ENCODE measurements at places on chromosomes 5 and 9. TPM values are rescaled to one million over a fixed set of nuclear protein-coding genes. Genes with fewer than 3 reads are reported as not detected.

GRCh38 chr5:159097784-159098602 lies 1.7 kb downstream of the EBF1 start:
- peaks cover 4% of the 10 kb centered on the region for H3K4me1 ChIP-seq

DNA sequence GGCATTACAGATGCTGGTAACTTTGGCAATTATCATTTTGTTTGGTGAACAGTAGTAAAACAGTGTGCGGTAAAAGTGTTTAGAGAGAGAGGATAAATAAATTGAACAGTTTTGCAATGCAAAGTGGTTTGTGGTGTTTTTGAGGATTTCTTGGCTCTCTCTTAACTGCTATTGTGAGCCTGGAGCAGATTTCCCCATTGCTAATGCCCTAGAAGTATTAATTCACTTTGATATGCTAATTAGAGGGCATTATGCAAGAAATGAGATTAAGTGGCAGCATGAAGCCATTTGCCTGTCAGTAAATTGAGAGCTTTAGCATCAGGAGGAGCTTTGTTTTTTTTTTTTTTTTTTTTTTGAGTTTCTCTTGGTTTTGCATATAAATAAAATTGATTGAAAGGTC lies 8.2 kb downstream of the PBX3 start:
- no peak overlapping the region for H3K27ac ChIP-seq
- H3K36me3 ChIP-seq: no peaks in the 10 kb centered on the region
- H3K4me3 ChIP-seq: no peak overlapping the region
- H3K4me1 ChIP-seq: peaks cover 15% of the 10 kb centered on the region
- DNase-seq: no peak

GRCh38 chr5:45542421-45542820 lies 153.8 kb downstream of the HCN1 start:
- H3K4me3 ChIP-seq: no peak overlapping the region
- H3K4me1 ChIP-seq: no peaks in the 10 kb centered on the region
- no peak overlapping the region for H3K27ac ChIP-seq
- no peaks in the 10 kb centered on the region for H3K36me3 ChIP-seq
- DNase-seq: no peak

The INSYN2B gene
- 1.7 TPM for total RNA-seq

- H3K4me3 ChIP-seq: no peak overlapping the region
- peak; percentile 80 for DNase-seq
- H3K27ac ChIP-seq: no peak overlapping the region
- H3K4me1 ChIP-seq: no peaks in the 10 kb centered on the region
- peaks cover 3% of the 10 kb centered on the region for H3K27me3 ChIP-seq
- no peaks in the 10 kb centered on the region for H3K36me3 ChIP-seq
Observed at GRCh38 chr9:34984049-34984448, 5.5 kb upstream of the DNAJB5 start.

DNA sequence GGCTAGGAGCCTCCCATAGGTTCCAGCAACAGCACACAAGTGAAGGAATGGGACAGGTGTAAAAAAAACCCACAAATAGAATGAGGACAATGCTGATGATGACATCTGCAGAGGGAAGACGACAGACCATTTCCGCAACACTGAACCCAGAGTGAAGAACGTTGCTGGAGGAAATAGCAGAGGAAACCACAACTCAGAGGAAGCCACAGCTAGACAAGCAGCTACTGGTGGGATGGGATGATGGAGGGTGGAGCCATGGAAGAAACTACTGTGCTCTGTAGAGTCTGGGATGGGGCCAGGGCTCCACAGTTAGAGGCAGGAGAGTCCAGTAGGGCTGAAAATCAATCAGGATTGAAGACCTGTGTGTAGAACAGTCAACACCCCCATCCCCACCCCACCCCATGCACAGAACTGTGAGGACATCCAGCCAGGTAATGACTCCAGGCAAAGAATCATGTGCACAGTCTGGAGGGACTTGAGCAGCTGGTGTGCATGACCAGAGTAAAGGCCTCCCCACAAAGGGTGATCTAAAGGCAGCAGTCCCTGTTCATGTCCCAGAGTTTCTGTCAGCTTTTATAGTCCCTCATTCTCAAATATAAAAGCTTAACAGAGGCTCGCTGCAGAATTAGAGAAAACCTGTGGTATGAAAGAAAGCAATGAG lies 65.2 kb upstream of the SPIN1 start:
- no peaks in the 10 kb centered on the region for H3K4me1 ChIP-seq
- no peaks in the 10 kb centered on the region for H3K27me3 ChIP-seq
- no peak for DNase-seq
- H3K27ac ChIP-seq: no peak overlapping the region
- H3K36me3 ChIP-seq: no peaks in the 10 kb centered on the region

GRCh38 chr9:33329979-33330378 lies 39.7 kb downstream of the NFX1 start:
- H3K4me1 ChIP-seq: peaks cover 8% of the 10 kb centered on the region
- H3K4me3 ChIP-seq: no peak overlapping the region
- H3K27ac ChIP-seq: peak overlapping the region; percentile 87
- no peaks in the 10 kb centered on the region for H3K27me3 ChIP-seq
- peak; percentile 20 for DNase-seq
- H3K36me3 ChIP-seq: no peaks in the 10 kb centered on the region

GRCh38 chr5:151154931-151155774 lies 2.4 kb downstream of the ANXA6 start:
- DNase-seq: no peak
- no peak overlapping the region for H3K4me3 ChIP-seq
- H3K36me3 ChIP-seq: no peaks in the 10 kb centered on the region
- H3K27ac ChIP-seq: peak overlapping the region; percentile 84

GRCh38 chr9:87667164-87667738 lies 58.7 kb upstream of the CTSL start:
- no peaks in the 10 kb centered on the region for H3K4me1 ChIP-seq
- H3K4me3 ChIP-seq: no peak overlapping the region
- no peaks in the 10 kb centered on the region for H3K27me3 ChIP-seq

- peaks cover 8% of the 10 kb centered on the region for H3K4me1 ChIP-seq
- no peaks in the 10 kb centered on the region for H3K27me3 ChIP-seq
- no peak overlapping the region for H3K4me3 ChIP-seq
- H3K36me3 ChIP-seq: no peaks in the 10 kb centered on the region
- no peak overlapping the region for H3K27ac ChIP-seq
Observed at GRCh38 chr5:158054223-158055110, 195.5 kb upstream of the CLINT1 start.

The GFRA3 gene
- total RNA-seq: 1.6 TPM

DNA sequence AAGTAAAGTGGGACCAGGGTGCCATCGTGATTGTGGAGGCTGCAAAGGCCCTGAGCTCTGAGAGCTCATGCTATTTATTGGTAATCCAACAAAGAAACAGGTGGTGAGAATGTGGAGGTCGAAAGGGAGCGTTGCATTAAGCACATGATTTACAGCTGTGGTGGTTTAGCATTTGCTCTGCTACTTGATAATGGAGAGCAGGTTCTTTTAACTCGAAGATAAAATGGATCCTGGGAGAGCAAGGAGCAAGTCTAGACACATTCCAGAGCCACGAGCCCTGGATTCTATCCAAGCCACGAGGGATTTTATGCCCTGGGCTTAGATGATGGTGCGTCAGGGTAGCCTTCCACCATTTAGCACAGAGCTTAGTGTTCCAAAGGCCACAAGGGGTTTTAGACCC lies 1710.1 kb upstream of the CDH9 start:
- H3K27me3 ChIP-seq: no peaks in the 10 kb centered on the region
- H3K27ac ChIP-seq: no peak overlapping the region
- no peak for DNase-seq
- H3K36me3 ChIP-seq: no peaks in the 10 kb centered on the region

- DNase-seq: peak; percentile 68
- H3K27ac ChIP-seq: peak overlapping the region; percentile 39
- no peak overlapping the region for H3K4me3 ChIP-seq
Observed at GRCh38 chr5:58891086-58891970, 308.5 kb downstream of the RAB3C start.

DNA sequence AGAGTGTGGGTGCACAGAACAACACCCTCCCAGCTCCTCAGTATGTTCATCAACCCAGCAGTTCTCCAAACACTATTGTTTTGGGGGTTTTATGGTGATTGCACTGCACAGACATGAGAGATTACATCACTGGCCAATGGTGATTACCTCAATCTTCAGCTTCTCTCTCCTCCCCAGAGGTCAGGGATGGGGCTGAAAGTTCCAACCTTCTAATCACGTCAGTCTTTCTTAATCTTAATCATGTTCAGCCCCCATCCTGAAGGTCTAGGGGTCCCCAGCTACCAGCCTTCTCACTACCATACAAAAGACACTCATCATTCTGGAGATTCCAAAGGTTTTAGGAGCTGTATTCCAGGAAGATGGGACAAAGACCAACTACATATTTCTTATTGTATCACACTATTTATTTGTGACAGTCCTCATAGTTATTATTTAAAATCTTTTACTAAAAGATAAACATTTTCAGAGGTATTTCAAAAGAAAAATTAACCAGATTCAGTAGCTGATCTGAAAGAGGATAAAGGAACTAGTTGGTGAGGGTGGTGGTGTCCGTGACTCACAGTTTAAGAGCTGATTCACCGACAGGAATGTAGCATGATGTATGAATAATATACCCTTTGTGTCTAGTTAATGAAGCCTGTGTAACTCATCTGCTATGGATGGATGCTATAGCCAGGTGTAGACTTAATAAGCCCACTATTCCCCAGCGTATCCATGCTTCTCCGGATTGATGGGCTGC lies 35.6 kb downstream of the RASEF start:
- peak; percentile 30 for DNase-seq
- H3K27ac ChIP-seq: peak overlapping the region; percentile 90
- H3K4me1 ChIP-seq: no peaks in the 10 kb centered on the region

The FST gene
- 15.3 TPM for total RNA-seq

GRCh38 chr5:17182494-17182893 lies 34.9 kb upstream of the BASP1 start:
- no peak overlapping the region for H3K4me3 ChIP-seq
- H3K4me1 ChIP-seq: no peaks in the 10 kb centered on the region
- H3K27ac ChIP-seq: no peak overlapping the region
- H3K36me3 ChIP-seq: no peaks in the 10 kb centered on the region

GRCh38 chr5:113099822-113100221 lies 123.2 kb downstream of the DCP2 start:
- H3K4me1 ChIP-seq: no peaks in the 10 kb centered on the region
- H3K27me3 ChIP-seq: no peaks in the 10 kb centered on the region
- DNase-seq: no peak
- H3K36me3 ChIP-seq: no peaks in the 10 kb centered on the region

DNA sequence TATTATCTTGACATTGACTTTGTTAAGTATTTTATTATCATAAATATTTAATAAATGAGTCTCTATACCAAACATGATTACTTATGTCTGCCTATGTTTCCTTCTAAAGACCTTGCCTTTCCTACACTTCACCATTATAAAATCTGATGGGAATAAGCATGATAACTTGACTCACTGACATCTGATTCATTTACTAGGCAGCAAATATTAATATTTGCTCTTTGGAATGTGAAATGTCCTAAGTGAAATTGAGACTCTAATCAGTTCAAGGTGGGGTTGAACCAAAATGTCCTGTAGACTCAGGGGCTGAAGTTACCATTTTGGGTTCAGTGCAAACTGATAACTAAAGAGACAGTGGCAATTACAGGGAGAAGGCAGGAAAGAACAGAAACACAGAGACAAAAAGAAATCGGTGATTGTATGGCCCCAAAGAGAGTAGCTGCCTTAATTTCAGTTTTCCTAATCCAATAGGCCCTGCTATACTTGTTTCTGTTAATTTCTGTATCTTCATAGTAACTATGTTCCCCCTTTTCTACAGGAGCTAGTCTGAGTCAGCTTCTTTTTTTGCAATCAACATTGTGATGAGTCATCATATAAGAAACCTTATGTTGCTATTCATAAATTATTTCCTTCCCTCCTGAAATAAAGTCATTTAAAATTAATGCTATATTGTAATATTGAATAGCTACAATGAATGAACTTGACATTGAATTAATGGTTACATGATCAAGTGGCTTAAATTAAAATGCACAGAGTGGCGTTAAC lies 296.8 kb downstream of the PDE4D start:
- H3K27me3 ChIP-seq: no peaks in the 10 kb centered on the region
- no peak overlapping the region for H3K27ac ChIP-seq
- no peak for DNase-seq
- no peak overlapping the region for H3K4me3 ChIP-seq
- H3K36me3 ChIP-seq: no peaks in the 10 kb centered on the region
- H3K4me1 ChIP-seq: peaks cover 4% of the 10 kb centered on the region

DNA sequence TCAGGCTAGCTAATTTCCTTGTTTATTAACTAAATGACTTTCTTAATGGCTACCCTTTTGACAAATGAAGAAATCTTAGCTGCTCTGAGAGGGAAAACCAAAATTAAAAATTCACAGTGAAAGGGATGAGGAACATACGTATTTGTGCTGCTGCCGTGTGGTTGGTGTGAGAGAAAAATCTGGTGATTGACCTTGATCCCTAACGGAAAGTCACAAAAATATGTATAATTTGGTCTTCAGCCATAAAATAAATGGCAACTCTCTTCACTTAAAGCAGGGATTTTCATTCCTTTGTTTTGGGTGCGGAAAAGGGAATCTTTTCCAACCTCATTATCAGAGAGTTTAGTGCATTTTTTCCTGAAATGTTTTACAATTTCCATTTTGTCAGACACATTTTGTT lies 40.4 kb downstream of the PAM start:
- H3K27me3 ChIP-seq: no peaks in the 10 kb centered on the region
- H3K4me3 ChIP-seq: no peak overlapping the region
- no peaks in the 10 kb centered on the region for H3K36me3 ChIP-seq
- no peak overlapping the region for H3K27ac ChIP-seq

The CORO2A gene
- 27.1 TPM for total RNA-seq

GRCh38 chr5:143331956-143332355 lies 71.5 kb downstream of the NR3C1 start:
- no peaks in the 10 kb centered on the region for H3K4me1 ChIP-seq
- no peaks in the 10 kb centered on the region for H3K27me3 ChIP-seq
- DNase-seq: no peak
- no peak overlapping the region for H3K4me3 ChIP-seq

GRCh38 chr5:132489871-132490483 lies 596 bp downstream of the IRF1 start:
- H3K4me3 ChIP-seq: peak overlapping the region; percentile 84
- H3K27me3 ChIP-seq: no peaks in the 10 kb centered on the region
- no peaks in the 10 kb centered on the region for H3K36me3 ChIP-seq

The MAMDC4 gene
- 7.9 TPM for total RNA-seq

GRCh38 chr9:138046641-138047301 lies 169.2 kb downstream of the CACNA1B start:
- H3K36me3 ChIP-seq: no peaks in the 10 kb centered on the region
- no peak for DNase-seq
- H3K4me1 ChIP-seq: no peaks in the 10 kb centered on the region

DNA sequence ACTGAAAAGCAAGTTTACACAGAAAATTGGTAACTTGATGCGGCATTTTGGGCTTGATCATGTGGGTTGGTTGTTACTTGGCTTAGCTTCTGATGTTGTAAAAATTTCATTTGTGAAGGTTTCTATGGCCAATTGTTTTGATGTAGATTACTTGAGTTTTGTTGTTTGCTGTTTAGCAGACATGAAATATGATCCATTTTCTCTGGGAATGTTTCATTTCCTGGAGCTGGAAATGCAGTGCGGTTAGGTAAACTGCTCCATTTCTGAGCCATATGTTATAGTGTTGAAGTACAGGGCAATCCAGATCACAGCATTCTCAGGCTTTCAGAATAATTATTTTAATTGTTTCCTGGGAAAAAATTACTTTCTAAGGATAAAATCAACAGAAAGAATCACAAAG lies 396.9 kb downstream of the ENC1 start:
- H3K27ac ChIP-seq: peak overlapping the region; percentile 10
- DNase-seq: no peak
- H3K4me3 ChIP-seq: no peak overlapping the region

The GARIN3 gene
- not detected for total RNA-seq

- no peaks in the 10 kb centered on the region for H3K27me3 ChIP-seq
- DNase-seq: no peak
- no peak overlapping the region for H3K27ac ChIP-seq
- H3K4me3 ChIP-seq: no peak overlapping the region
- H3K4me1 ChIP-seq: no peaks in the 10 kb centered on the region
Observed at GRCh38 chr5:102961671-102962070, 158.3 kb downstream of the GIN1 start.

The F12 gene
- 16.5 TPM for total RNA-seq
